COR-L47 (cell line): ENCODE measurements at places on chromosomes 1 and 21.
A peak's percentile ranks its signal among the peaks of the same experiment; 100 is the strongest.

GRCh38 chr21:45444385-45444784 lies 39.4 kb downstream of the COL18A1 start:
- DNase-seq: no peak

- DNase-seq: no peak
Measured at GRCh38 chr1:81179242-81179641, 621.5 kb upstream of the ADGRL2 start.

DNA sequence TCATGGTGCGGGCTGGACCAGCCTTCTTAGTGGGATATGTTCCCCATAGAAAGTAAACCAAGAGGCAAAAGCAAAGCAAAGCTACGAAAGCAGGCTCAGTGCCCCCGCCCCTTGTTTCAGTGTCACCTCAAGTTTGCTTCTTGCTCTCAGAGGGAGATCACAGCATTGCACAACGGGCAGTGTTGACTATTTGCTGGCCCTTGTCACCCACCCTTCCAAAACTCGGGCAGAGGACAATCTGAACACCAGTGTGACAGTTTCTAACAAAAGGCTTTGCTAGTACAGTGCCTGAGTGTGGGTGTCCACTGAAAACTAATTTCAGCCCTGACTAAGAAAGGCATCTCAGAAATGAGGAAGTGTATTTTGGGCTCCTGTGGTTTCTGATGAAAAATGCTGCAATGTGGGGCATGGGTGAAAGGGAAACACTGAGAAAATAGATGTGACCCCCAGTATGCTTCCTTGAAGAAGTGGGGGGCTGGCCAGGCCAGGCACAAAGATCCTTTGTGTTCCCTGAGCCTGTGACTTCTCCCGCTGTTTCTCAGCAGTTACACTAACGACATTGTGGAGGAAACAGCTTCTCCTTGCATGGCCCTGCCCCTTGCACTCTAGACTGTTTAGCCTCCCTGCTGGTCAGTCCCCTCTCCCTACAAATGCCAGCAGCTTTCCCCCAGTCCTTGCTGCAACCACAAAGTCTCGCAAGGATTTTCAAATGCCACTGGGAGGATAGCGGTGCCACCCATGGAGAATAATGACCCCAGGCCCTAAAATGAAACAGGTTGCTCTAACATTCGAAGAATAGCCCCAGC lies 33.3 kb upstream of the KCNE1 start:
- DNase-seq: no peak

GRCh38 chr1:117535821-117536220 lies 70.0 kb upstream of the TENT5C start:
- no peak for DNase-seq

- no peak for DNase-seq
Measured at GRCh38 chr1:110466646-110467280, 15.8 kb downstream of the PROK1 start.

DNA sequence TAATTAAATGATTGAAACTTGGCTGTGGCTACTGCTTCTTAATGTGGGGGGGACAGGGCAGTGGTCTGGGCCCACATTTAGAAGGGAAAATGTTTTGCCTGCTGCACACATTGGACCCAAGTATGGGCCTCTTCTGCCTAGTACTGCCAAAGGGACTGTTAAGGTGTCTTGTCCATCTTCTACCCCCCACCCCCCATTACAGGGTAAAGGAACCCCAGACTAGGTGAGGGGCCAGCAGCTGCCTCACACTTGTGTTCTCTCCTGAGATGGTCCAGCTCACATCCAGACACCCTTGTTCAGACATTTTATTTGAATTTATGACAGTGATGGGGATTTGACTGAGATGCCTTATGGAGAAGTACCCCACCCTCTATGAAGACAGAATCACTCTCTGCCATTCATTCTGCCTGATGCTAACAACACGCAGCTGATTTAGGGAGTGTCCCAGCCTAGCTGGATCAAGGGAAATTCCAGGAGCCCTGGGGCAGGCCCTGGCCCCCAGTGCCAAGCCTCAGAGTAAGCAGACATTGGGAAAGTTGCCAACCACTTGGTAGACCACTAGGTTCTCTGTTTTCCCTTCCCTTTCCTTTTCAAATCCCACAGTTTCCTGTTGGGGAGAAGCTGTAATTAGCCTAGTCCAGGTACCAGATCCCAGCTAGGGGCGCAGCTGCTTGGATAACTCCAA lies 42.1 kb downstream of the YARS1 start:
- peak; percentile 83 for DNase-seq

GRCh38 chr1:248790456-248790855 lies 34.9 kb upstream of the LYPD8 start:
- no peak for DNase-seq

GRCh38 chr1:206702260-206702659 lies 17.6 kb downstream of the MAPKAPK2 start:
- no peak for DNase-seq

GRCh38 chr1:211742889-211743529 lies 67.6 kb upstream of the NEK2 start:
- DNase-seq: no peak

DNA sequence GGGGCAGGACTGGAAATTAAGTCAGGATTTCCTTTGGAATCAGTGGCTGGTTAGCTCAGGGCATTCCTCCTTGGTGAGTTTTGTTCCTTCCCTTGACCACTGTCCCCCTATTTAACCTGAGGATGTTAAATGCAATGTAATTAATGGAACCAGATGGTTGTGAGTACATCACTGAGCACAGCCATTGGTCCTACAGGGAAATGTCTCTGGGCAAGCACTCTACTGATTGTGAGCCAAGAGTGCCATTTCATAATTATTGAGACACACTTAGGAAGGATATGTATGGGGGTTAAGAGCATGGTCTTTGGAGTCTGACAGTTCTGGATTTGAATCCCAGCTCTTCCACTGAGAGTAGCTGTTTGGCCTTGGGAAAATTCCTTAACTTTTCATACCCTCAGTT lies 74.4 kb downstream of the SPAG17 start:
- DNase-seq: no peak

- DNase-seq: no peak
Measured at GRCh38 chr1:115969509-115969908, 6.8 kb upstream of the SLC22A15 start.

DNA sequence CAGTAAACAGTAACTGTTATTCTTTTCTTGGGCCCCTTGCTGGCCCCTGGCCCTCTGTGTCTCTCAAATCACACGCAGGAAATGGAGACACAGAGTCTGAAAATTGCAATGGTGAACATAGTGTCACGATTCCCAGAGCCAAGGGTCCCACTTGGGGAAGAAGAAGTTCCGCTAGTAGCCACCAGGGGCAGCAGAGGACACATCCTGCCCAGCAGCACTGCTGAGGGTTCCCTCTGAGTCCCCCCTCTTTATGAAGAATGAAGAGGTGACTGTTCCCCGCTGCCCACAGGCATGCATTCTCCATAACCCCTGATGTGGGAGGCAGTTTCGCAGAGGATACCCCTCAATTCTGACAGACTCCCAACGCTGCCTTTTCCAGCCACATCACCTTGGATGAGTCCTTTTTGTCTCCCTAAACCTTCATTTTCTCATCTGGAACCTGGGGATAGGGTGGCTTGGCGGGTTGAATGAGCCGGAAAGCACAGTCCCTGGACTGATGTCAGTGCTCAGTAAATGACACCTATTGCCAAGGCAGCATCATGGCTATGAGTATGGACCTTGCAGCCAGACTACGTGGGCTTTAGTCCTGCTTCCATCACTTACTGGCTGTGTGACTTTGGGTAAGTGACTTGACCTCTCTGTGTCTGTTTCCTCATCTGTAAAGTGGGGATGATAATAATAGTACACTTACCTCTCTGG lies 238.0 kb upstream of the TMEM51 start:
- DNase-seq: peak; percentile 20

DNA sequence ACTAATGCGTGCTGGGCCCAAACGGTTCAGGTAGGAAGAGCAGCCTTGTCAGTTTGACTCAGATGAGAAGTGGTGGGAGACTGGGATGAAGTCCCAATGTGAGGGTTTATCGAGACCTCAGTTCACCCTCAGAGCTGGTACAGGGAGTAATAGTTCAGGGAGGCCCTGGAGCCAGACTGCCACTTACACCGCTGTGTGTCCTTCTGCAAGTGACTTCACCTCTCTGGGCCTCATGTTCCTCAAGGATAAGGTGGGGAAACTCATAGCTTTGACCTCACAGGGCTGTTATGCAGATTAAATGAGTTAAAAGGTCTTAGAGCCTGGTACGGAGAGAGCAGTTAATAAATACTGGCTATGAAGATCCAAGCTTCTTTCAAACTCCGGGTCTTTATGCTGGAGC lies 219.9 kb downstream of the TRABD2B start:
- DNase-seq: no peak

DNA sequence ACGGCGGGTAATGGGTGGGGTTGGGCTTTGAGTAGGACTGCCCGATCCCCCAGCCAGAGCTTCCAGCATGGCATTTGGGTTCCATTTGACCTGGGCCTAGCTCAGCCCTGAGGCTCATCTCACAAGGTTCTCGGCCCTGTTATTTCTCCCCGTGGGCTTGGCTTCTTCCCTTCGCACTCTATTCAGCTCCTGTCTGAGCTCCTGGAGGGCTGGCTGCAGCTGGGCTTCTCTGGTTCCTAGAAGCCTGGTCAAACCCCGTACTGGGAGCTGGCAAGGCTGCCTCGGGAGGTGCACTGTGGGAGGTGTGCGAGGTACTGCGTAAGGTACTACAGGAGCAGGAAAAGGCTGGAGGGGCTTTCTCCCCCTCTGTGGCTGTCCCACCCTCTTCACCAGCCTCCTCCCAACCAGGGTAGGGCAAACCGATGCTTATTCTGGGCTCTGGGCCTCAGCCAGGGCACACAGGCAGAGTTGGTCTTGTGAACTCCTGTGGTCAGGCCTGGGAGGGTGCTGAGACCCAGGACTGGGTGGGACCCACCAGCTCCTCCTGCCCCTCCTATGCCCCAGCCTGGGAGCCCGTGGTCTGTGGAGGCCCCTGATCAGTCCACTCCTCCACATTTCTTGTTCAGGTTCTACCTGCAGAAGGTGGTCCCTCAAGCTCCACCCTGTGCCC lies 814 bp downstream of the A3GALT2 start:
- DNase-seq: no peak

- no peak for DNase-seq
Measured at GRCh38 chr1:221487781-221488524, 253.9 kb downstream of the DUSP10 start.

DNA sequence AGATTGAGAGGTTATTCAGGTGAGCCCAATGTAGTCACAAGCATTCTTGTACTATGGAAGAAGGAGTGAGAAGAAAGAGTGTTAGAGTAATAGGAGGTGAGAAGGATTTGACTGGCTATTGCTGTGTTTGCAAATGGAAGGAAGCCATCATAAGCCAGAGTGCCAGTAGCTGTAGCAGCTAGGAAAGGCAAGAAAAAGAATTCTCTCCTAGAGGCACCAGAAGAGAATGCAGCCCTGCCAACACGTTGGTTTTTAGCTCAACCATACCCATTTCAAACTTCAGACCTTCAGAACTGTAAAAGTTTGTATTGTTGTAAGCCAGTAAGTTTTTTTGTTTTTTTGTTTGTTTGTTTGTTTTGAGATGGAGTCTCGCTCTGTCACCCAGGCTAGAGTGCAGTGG lies 8.9 kb upstream of the IL12RB2 start:
- DNase-seq: no peak

- no peak for DNase-seq
Measured at GRCh38 chr21:41360072-41360821, 1.6 kb upstream of the MX2 start.

DNA sequence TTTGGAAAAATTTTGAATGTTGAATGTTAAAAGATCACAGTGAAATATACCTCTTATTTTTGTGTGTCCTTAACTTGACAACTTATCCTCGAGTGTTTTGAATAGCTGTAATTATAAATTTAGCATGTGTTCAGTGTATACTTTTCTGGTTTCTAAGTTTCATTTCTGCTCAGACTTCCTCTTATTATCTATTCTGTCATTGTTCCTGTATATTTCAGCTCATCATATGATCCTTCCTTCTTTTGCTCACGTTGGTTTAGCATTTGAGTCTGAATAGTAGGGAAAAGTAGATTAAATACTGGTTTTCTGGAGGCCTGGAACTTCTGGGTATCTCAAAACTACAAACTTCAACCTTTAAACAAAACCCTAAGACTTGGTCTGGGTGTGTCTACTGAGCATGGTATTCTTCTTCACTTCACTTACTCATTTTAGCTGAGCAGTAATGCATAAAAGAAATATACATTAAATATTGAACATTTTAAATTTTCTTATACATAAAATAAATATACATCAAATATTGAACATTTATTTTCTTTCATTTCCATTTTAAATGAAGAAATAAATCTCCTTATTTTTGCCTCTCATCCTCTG lies 3.3 kb upstream of the ATP6V1G3 start:
- no peak for DNase-seq

DNA sequence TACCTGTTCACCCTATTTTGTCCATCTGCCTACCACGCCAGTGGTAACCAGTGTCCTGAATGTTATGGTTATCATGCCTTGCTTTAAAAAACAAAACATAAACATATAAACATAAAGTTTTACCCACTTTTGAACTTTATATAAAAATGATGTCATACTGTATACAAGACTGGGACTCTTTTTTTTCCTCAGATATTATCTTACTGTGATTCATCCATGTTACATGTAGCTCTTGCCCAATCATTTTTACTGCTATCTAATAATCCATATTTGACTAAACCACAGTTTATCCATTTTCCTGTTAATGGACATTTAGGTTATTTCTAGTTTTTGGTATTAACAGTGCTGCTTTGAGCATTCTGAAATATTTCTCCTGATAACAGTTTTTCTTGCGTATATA lies 78.8 kb downstream of the GPR161 start:
- DNase-seq: no peak

DNA sequence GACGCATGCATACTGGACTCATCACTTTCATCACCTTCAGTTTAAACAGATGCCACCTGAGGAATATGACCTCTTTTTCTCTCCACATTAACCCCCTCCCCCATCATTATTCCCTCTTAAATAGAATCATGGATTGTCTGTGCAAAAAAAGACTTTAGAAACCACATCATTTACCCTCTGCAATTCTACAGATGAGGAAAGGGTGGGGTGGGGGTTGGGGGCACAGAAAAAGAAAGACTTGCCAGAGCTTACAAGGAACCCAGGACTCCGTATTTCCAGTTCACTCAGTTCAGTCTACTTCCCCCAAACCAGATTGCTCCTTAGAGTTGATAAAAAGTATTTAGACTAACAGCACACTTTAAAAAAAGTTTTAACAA lies 26.2 kb upstream of the NFIA start:
- no peak for DNase-seq

- DNase-seq: no peak
Measured at GRCh38 chr1:93595266-93595665, 86.4 kb downstream of the BCAR3 start.

DNA sequence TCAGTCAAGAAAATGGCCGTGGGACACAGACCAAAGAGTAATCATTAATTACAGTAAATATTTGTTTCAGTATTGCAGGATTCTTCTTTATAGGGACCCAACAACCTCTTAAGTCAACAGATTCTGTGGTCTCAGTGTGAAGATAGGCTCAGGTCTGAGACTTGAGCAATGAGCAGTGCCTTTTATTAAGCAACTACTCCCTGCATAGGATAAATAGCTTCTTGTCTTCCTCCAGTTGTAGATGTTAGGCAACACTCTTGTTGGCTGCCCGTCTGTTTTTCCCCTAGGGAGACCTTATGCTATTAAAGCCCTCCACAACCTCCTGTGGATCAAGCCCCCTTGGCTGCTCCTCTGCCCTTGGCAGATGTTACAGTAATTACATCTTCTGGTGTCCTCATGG lies 1.8 kb upstream of the OMA1 start:
- no peak for DNase-seq
